ENCODE measurements at places on chromosomes 7 and 10.

- DNase-seq = no peak
Measured at GRCh38 chr10:48449501-48450232, 143.2 kb downstream of the MAPK8 start.

DNA sequence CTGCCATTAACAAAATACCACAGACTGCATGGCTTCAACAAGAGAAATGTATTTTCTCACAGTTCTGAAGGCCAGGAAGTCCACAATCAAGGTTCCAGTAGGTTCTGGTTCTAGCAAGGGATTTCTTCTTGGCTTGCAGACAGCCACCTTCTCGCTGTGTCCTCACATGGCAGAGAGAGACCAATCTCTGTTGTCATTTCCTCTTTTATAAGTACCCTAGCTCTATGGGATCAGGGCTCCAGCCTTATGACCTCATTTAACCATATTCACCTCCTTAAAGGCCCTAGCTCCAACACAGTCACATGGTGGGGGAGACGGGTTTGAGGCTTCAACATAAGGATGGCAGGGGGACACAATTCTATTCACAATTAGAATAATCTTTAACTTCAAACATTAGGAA is 23.6 kb downstream of the ABI1 start:
- no peak for DNase-seq

- DNase-seq = no peak
Measured at GRCh38 chr7:130279286-130279685, 12.6 kb downstream of the CPA2 start.

GRCh38 chr7:105796365-105796764 is 80.0 kb downstream of the ATXN7L1 start:
- DNase-seq = no peak

DNA sequence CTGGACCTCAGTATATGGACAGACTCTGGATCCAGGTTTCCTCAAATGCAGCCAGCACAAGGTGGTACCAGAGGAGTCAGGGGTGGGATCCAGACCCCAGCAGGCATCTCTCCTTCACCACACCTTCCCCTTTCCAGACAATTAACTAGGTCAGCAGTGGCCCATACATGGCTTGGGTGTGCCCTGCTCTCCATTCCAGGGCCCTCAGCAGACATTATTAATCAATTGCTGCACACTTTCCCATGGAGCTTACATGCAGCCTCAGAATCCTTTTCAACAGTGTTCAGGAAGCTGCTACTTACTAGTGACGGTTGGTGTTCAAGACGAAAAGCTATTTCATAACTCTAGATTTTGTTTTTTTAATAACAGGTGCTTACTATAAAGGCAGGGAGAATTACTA is 6.0 kb downstream of the COL13A1 start:
- DNase-seq = no peak

- no peak for DNase-seq
Measured at GRCh38 chr7:108875139-108875538, 305.5 kb downstream of the DNAJB9 start.

DNA sequence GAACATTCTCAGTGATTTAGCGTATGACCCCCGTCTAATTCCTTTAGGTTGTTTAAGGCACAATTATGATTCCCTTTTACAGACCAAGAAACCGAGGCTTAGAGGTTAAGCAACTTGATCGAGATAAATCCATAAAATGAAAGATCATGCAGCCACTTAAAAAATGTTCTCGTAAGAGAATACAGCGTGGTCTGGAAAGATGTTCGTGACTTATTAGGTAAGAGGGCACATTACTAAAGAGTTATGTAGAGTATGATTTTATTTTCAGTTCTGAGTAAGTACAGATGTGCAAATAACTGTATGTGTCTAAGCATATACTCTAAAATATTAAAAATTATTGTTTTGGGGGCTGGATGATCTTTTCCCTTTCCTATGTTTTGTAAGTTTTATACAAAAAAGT is 575.1 kb downstream of the PARD3 start:
- DNase-seq = no peak

Measured in stimulated activated CD8-positive, alpha-beta memory T cell treated with anti-CD3 and anti-CD28 coated beads, Interleukin-15, amount 100 ng/mL, for 4 hours (primary cell).